Endothelial cell of coronary artery (primary cell): ENCODE measurements at places on chromosomes 5 and 9. TPM values are rescaled to one million over a fixed set of nuclear protein-coding genes. Genes with fewer than 3 reads are reported as not detected.

ANKRD18A gene
- total RNA-seq: 0.75 and 1.1 TPM in 2 replicates

IER5L gene
- total RNA-seq: 10.5 and 19.6 TPM in 2 replicates

PCDHGA6 gene
- 2.2 and 2.8 TPM in 2 replicates for total RNA-seq

PCDHAC1 gene
- 0.18 and 0.19 TPM in 2 replicates for total RNA-seq

RAI14 gene
- total RNA-seq: 182 and 222 TPM in 2 replicates

TTC16 gene
- not detected in 2 replicates for total RNA-seq

C5orf52 gene
- not detected in 2 replicates for total RNA-seq
